ENCODE measurements at places on chromosomes 7 and 10.

DNA sequence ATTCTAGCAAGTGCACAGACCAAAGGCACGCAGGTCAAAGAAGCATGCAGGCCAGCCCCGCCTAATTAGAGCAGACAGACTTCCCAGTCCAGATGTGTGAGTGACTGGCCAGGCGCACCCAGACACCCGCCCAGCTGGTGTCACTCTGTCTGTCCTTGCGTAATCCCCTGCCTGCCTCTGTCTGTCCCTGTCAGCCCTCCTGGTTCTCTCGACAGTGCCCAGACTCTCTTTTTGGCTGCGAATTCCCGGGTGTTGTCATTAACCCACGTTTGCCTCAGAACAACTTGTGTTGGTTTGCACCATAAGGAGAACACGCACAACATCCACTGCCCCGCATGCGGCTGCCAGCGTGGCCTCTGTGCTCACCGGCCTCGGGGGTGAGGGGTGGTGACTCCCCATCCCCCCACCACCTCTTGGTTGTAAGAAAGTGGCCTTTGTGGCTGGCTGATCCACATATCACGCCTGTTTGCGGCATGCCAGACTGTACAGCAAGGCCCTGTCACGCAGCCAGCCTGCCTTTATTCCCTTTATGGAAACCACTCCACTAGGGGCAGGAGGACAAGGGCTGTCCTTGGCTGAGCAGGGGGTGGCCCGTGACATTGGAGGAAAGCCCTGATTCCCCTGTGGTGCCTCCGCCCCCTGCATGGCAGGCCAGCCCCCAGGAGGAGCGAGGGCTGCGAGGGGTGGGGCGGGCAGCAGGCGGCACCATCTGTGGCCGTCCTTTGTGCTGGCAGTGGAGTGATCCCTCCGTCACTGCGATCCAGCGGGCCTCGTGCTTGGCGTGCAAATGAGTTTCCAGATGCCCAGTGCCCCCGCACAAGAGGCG lies 72.8 kb upstream of the PPIF start:
- DNase-seq = peak; percentile 90

- DNase-seq = no peak
Measured at GRCh38 chr7:80924090-80924489, 5.2 kb upstream of the SEMA3C start.

DNA sequence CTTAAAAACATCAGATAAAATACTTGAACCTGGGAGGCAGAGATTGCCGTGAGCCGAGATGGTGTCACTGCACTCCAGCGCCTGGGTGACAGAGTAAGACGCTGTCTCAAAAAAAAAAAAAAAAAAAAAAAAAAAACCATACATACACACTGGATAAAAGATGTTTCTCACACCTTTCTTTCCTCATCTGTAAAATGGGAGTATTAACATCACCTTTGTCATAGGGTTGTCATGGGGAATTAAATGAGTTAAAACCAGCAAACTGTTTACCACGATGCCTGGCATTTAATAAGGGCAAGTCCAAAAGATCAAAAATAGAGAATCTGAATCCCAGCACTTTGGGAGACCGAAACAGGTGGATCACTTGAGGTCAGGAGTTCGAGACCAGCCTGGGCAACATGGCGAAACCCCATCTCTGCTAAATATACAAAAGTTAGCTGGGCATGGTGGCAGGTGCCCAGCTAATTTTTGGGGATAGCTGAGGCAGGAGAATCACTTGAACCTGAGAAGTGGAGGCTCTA lies 12.9 kb downstream of the LRRC20 start:
- no peak for DNase-seq

GRCh38 chr7:16278167-16278787 lies 143.1 kb downstream of the CRPPA start:
- no peak for DNase-seq

DNA sequence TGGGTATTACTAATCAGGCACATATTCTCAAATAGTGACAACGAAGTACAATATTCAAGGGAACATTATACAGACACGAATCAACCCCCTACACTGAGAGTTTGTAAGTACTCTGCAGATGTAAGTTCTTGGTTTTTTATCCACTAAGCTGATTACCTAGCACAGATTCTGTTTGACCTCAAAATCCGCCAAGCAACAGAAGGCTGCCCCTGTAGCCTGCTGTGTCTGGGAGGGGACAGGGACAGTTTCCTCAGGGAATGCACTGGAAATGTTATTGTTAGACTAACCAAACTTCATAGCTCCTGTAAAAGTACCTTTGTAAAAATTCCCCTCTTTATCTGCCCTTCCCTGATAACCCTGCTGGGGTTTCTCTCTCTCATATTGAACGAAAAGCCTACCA lies 45.2 kb upstream of the ZRANB1 start:
- no peak for DNase-seq

DNA sequence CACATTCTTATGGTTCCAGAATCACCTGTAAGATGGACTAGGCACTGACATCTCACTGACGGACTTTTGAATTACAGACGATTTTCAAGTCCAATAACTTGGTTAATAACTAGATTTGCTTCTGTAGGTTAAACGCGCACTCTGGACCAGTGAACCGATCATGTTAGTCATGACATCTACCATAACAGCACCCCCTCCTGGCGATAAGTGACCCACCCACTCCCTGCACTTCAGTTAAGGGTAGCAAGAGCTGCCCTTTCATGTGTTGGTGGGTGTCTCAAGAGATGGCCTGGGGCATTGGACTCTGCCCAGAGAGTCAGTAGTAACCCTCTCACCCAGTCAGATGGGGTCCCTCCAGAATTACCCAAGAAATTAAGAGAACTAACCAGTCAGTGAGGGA lies 12.9 kb downstream of the GRM8 start:
- DNase-seq = no peak

- DNase-seq = no peak
Measured at GRCh38 chr10:16585103-16585502, 63.4 kb upstream of the C1QL3 start.

GRCh38 chr7:4745265-4745919 lies 30.0 kb upstream of the AP5Z1 start:
- DNase-seq = no peak

GRCh38 chr10:86087716-86088115 lies 278.9 kb downstream of the GRID1 start:
- no peak for DNase-seq

GRCh38 chr7:55127135-55127551 lies 108.3 kb downstream of the EGFR start:
- DNase-seq = no peak

- DNase-seq = no peak
Measured at GRCh38 chr7:85054306-85054705, 132.6 kb downstream of the SEMA3D start.

- DNase-seq = no peak
Measured at GRCh38 chr10:51874131-51874530, 174.7 kb upstream of the CSTF2T start.

DNA sequence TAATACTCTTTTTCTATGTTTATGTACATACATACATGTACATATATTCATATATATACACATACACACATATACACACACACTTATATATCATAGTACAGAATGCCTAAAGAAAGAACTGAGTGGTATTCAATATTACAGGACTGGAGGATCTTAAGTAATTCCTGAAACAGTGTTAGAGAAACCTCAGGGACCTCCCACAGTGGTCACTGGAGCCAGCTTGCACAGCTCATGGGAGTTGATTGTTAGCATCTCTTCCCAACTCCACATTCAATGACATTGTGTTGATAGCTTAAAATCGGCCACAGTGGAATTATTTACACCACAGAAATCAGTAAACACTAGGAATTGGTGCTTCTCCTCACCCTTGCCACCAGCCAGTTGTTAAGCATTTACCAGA lies 6.0 kb downstream of the LRRC17 start:
- DNase-seq = no peak

DNA sequence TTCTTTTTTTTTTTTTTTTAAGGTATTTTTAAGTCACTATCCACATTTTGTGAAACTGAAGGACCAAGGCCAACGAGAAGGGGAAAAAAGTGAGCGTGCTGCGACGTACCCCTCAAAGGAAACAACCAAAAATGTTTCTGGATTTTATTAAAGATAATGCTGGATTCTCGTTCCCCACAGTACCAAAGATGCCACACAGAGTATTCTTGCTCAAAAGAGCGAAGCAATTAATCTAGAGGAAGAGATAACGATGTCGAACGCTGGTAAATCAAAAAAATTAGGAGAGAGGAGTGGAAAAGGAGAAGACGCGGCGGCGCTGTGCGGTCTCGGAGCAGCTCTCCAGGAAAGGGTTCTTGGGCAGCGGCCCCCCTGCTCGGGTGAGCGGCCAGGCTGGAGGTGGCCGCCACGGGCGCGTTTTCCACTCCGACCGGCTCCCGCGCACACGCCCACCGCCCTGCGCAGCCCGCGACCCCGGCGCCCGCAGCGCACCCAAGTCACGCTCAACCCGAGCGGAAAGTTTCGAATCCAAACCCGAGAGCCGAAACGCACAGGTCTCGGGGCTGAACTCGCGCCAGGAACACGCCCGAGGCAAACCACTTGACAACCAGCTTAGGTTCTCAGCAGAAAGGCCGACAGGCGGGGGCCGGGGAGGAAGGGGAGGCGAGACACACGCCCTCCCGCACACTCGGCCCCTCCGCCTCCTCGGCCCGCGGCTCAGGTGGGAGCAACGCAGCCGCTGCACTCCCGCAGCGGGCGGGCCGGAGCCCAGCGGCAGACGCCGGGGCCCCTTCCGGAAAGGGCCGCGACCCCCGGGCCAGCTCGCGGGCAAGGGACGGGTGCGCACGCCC lies 989 bp downstream of the SRPK2 start:
- DNase-seq = peak; percentile 64

GRCh38 chr7:157688533-157689268 lies 351.9 kb downstream of the DNAJB6 start:
- no peak for DNase-seq

GRCh38 chr7:140533394-140533872 lies 54.1 kb upstream of the MKRN1 start:
- no peak for DNase-seq

DNA sequence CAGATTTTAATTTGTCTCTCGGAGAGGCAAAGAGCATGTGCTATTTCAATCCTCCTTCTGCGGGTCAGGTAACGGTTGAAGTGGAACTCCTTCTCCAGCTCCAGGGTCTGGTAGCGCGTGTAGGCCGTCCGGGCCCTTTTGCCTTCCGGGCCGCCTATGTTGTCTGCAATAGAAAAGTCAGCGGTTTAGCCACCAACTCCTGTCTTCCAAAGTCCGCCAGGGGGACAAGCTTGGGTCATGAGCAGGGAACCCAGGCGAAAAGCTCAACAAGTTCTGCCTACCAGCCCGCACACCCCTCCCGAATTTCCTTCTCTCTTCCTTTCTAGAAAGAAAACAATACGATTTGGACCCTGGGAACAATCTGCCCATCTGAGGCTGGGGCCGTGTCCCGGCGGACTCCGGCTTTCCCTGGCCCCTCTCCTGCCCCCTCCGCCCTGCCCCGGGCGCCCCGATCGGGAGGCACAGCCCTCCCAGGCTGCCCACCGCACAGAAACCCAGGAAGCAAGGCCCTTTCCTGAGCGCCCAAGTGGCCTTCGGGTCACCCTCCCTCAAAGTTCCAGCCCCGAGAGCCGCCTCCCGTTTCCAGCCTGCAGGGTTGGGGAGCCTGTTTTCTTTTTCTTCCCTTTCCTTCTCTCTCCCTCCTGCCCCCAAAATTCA lies 1.4 kb downstream of the HOXA5 start:
- no peak for DNase-seq

DNA sequence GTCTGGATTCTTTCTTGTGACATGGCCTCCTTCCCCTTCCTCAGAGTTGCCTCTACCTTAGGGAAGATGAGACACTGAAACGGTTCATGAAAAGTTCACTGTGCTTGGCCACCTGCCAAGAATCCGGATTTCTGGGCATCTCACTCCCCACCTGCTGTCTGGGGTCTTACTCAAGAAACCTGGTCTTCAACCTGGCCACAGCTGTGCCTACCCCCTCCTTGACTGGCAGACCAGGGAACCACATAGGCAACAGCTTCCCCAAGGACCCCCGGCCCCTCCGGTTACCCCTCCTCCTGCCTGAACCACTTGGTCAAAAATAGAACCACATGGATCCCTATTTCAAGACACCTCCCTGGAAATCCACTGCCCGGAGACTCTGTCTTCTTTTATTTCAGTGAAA lies 58.7 kb upstream of the NANOS1 start:
- no peak for DNase-seq

GRCh38 chr10:20670579-20670978 lies 226.5 kb downstream of the NEBL start:
- no peak for DNase-seq

- no peak for DNase-seq
Measured at GRCh38 chr10:131115801-131116200, 195.7 kb downstream of the TCERG1L start.

DNA sequence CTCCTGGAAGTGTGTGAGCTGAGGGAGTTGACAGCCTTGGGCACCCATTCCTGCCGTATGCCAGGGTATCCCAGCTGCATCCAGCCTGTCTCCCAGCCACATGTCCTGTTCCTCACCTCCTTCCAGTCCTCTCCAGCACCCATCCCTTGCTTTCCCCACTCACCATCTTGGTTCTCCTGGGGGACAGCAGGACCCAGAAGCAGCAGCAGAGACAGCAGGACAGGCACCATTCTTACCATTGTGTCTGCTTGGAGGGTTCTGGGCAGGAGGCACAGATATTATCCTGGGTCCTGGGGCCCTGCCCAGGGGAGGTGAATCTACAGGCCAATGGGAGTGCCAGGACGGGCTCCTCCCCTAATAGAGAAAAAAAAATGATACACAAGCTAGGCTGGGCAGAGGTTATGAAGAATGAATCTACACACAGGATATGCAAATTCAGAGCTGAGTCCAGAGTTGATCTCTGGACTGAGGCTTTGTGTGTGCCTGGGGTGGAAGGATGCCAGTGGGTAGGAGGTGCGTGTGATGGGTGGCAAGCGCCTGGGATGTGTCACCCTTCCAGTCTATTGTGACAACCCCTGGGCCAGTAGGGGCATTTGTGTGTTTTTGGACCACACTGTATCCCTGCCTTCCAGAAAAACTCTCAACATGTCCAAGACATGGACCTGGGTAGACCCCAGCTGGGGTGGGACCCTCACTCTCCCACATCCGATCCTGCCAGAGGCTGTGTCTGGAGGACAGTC lies at the start of gene AZGP1:
AZGP1 (minus strand) TSS at position 250 of the 740 bp plus-strand sequence; CDS start at position 239, 11 bp downstream.
- no peak for DNase-seq

- DNase-seq = no peak
Measured at GRCh38 chr10:131936736-131937135, 35.9 kb downstream of the PPP2R2D start.

DNA sequence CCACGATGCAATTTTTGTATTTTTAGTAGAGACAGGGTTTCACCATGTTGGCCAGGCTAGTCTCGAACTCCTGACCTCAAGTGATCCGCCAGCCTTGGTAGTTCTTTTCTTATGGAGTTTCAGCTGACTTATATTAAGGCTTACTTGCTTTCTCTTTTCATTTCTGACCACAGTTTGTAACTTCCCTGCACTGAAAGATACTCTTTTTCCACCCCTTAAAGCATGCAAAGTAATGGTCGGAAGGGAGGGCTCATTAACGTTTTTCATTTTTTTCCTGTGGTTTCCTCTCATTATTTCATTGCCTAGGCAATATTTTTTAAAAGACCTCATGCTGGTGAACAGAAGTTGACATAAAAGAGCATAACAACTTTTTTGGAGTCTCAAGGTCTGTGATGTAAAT lies 27.0 kb downstream of the ADRB1 start:
- no peak for DNase-seq

DNA sequence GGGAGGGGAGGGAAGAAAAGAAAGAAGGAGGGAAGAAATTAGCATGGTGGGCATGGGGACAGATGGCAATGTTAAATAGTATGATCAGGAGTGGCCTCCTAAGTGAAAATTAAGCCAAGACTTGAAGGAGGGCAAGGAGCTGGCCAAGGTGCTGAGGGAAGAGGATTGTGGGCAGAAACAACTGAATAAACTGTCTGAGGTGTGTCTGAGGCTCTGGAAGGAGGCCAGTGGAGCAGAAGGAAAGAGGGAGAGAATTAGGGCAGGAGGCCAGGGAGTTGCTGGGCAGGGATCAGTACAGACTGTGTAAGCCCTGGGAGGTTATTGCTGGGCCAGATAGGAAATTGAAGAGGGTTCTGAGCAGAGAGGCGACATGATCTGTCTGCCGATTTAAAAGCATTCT lies 40.6 kb upstream of the VKORC1L1 start:
- no peak for DNase-seq

Data from gastrocnemius medialis (tissue), 4 donors.